Sciatic nerve (tissue), 2 donors: ENCODE measurements at places on chromosomes 7 and 10.

GRCh38 chr7:57327081-57327480 lies 122.9 kb upstream of the ZNF716 start:
- no peak for DNase-seq

GRCh38 chr7:47724335-47724982 lies 142.5 kb upstream of the TNS3 start:
- DNase-seq, result no peak

- no peak for DNase-seq
Observed at GRCh38 chr10:106500925-106501525, 663.5 kb downstream of the SORCS1 start.

DNA sequence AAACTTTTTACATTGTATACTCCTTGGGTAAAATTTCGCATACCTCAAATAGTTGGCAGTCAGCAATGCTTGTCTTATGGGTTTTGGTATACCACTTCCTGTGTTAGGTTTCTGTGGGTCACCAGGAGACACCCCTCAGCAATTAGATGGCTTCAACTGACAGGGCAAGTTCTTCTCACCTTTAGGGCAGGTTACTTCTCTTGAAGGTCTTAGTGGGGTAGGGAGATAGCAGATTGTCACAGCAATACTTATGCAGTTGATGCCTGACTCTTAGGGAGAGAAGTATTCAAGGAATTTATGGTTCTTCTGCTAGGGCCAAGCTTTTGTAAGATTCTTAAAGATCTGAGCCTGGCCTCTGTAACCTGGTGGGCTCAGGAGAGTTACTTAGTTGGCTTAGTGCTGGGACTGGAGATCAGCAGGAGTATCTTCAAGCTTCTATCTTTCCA lies 42.9 kb downstream of the MKLN1 start:
- DNase-seq, result no peak

DNA sequence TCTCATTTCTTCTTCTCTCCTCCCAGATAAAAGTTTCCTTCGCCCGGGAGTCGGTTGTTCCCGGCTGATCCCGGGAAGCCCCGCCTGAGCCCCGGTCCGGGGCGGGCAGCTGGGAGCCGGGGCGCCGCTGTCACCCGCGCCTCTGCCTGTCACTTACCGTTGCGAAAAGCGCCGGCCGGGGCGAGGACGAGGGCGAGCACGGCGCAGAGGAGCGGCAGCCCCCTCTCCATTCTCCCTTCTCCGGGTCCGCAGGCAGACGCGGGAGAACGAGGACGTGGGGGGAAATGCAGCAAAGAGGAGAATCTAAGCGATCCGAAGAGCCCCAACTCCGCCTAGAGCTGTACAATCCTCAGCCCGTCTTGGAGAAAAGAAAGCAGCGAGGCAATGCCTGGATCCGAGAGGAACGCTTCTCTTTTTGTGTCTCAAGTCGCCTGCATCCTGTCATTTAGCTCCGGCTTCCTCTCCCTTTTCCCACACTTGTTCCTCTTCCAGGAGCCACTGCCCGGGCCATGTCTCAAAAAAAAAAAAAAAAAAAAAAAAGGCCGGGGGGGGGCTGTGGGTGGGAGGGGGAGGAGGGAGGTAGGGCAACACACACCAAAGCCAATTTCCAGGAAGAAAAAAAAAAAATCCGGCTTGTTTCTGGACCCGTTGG lies at the start of gene NRP1:
TSS of gene NRP1 (minus strand) at position 515 of the 652 bp plus-strand sequence. CDS start at position 230, 285 bp downstream.
- DNase-seq, result peak; percentile 63

GRCh38 chr7:133118261-133118660 lies 36.4 kb upstream of the CHCHD3 start:
- no peak for DNase-seq

GRCh38 chr10:125846894-125847293 lies 23.5 kb downstream of the BCCIP start:
- DNase-seq, result no peak

DNA sequence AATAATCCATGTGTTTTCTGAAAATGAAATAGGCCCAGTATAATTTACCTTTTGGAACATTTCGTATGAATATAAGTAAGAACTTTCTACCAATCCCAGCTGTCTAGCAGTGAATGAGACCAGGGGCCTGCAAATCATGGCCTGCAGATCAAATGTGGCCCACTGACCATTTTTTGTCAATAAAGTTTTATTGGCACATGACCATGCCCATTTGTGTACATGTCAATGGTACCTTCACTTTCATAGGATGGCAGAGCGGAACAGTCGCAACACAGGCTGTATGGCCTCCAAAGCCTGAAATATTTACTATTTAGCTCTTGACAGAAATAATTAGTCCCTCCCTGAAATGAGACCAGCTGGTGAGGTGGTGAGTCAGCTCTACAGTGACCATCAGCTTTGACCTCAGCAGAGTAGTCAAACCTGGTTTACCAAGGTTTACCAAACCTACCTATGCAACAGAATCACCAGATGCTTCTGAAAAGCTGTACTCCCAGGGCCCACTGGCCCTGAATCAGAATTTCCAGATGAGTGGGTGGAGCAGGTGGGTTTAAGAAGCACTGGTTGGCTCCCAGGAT lies 13.8 kb upstream of the C10orf90 start:
- DNase-seq, result no peak

GRCh38 chr7:6226194-6226799 lies 46.1 kb downstream of the CYTH3 start:
- DNase-seq, result no peak

DNA sequence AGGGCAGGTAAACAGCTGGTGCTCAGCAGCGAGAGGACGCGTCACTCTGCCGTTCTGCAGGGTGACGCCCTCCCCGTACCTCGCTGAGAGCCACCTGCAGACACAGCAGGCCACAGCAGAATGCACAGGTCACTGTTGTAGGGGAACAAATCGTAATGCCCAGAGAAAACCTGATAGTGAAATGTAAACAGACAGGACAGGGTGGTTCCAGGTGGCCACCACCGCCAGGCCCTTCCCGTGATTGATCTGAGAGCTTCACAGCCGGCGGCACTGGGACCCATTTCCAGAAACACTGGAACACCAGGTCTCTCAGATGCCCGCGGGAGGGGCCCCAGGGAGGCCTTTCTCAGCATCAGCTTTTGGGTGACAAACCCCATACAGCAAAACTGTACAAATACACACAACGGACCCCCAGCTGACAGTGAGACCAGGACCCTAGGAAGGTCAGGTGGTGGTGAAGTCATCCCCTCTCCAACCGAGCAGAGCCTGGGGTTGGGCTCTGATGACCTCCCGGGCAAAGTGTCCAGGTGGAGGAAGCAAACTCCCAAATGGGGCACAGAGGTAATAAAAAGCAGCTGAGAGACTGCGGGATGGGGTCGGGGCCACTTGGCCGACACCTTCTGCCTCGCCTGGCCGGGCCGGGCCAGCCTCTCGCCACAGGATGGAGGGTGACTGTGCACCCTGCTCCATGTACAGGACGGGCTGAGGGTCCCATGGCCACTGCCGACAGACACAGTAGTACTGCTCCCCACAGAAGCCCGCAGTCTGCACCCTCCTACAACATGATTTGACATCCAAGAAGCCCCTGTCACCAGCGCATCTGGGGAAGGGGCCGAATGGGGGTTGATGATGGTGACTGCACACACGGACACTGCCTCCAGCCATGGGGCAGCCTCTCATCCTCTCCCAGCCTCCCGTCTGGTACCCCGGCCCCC lies 4.6 kb downstream of the BHLHA15 start:
- peak; percentile 45 for DNase-seq

- DNase-seq, result no peak
Observed at GRCh38 chr7:121192834-121193233, 136.0 kb upstream of the WNT16 start.

GRCh38 chr10:25522946-25523608 lies 348.3 kb downstream of the GPR158 start:
- DNase-seq, result no peak

GRCh38 chr10:116602648-116603400 lies 12.1 kb downstream of the PNLIPRP1 start:
- no peak for DNase-seq

DNA sequence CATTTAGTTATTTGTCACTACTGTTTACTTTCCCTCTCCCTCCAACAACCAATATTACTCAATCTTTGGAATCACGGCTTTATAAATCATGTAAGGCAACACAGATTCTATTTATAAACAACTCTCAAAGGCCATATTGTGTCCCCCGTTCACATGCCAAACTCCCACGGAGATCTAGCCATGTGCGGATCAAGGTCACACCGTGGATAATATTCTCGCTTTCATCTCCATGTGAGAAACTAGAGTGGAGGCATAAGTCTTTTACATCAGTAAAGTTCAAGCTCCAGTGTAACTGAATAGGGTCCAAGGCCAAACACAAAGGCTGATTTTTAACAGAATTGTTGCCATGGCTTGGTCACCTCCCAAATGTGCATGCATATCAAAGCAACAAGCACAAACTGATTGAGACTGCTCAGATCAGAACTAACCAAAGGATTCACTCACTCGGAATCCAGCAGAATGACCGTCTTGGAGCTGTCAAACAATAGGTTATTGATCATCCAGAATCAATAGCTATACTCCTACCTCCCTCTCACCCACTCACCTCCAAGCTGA lies 569.5 kb upstream of the LRRN3 start:
- DNase-seq, result no peak

GRCh38 chr7:4919969-4920766 lies 36.7 kb upstream of the RADIL start:
- DNase-seq, result no peak

DNA sequence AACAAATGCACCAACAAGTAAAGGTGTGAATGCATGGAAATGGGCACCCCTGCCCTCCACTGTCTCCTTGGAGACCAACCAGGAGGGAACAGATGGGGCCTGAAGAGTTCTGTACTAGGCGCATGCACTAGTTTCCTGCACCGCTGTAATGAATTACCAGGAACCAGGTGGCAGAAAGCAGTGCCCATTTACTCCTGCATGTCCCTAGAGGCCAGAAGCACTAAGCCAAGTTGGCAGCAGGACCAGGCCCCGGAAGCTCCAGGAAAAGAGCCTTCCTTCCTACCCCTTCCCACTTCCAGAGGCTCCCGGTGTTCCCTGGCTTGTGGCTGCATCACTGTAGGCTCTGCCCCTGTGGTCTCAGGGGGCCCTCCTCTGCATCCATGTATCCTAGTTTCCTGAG lies 237.5 kb upstream of the PPP2R2D start:
- no peak for DNase-seq

DNA sequence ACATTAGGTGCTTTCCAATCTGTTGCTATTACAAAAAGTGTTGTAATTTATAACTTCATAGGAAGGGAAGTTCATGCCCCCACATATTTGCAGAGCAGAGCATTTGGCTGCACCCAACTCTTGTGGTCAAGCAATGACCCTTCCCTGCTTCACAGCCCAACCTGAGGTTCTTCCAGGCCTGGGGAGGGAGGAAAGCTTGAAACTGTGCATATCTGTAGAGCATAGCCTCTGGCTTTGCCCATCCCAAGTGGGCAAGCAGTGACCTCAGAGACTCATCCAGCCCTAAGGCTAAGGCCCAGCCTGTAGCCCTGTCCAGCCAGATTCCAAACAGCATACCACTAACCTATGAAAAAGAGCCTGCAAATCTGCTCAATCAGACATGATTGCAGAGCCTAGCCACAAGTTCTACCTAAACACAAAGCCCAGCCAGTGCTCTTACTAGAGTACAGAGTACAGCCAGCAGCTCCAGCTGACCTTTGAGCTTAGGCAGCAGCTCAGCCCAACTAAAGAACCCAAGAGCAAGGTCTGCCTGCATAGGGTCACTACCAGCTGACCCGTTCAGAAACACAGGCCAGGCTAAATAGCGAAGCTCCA lies 14.4 kb upstream of the GSTK1 start:
- no peak for DNase-seq
